LNCaP clone FGC (cell line): ENCODE measurements at places on chromosomes 1 and 21.

- DNase-seq, result no peak
Measured at GRCh38 chr1:219367496-219367895, 193.8 kb downstream of the LYPLAL1 start.

DNA sequence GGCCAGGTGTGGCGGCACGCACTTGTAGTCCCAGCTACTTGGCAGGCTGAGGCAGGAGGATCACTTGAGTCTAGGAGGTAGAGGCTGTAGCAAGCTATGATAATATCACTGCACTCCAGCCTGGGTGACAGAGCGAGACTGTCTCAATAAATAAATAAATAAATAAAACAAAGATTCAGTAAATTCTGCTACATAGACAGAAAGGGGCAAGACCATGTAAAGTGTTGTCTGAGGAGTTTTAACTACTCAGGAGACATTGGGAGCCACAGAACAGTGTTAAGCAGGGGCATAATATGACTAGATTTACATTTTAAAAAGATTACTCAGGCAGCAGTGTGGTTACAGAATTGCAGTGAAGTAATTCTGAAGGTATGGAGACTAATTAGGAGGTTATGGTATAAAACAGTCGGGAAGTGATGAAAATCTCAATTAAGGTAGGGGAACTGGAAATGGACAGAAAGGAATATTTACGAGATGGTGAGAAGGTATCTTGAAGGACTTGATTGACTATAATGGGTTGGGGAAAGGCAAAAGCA, 94.7 kb downstream of the ATP1B1 start:
- DNase-seq, result no peak

- no peak for DNase-seq
Measured at GRCh38 chr1:228983231-228983660, 248.0 kb downstream of the RHOU start.

DNA sequence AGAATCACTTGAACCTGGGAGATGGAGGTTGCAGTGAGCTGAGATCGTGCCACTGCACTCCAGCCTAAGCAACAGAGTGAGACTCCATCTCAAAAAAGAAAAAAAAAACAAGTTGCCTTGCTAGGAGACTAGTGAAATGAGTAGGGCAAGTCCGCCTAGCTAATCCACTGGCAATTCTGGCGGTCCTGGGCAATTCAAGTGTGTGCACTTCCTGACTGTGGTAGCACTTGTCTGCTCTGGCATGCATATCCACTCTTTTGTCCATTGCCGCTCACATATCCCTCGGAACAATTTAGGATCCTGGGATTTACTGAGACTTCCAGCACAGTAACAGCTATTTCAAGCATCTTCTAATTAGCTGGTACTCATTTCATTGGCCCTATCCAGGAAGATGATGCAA, 426.3 kb upstream of the ADGRL2 start:
- no peak for DNase-seq

- DNase-seq, result no peak
Measured at GRCh38 chr1:152457071-152457470, 43.0 kb upstream of the CRNN start.

DNA sequence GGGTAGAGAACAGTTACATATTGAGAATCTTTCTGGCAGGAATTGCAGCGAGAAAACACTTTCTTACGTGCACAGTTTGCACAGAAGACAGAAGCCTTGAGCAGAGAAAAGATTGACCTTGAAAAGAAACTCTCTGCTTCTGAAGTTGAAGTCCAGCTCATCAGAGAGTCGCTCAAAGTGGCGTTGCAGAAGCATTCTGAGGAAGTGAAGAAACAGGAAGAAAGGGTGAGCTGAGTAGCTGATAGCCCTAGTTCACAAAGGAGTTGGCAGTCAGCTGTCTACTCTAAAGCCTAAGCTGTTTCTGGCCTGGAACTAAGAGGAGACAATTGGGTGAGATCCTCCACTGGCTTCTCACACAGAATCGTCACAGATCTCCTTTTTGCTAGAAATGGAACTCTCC, 20.3 kb upstream of the SH3BGRL3 start:
- DNase-seq, result no peak

- DNase-seq, result no peak
Measured at GRCh38 chr21:32525282-32525681, 60.0 kb downstream of the TCP10L start.

- no peak for DNase-seq
Measured at GRCh38 chr1:166933633-166934032, 41.7 kb downstream of the ILDR2 start.

DNA sequence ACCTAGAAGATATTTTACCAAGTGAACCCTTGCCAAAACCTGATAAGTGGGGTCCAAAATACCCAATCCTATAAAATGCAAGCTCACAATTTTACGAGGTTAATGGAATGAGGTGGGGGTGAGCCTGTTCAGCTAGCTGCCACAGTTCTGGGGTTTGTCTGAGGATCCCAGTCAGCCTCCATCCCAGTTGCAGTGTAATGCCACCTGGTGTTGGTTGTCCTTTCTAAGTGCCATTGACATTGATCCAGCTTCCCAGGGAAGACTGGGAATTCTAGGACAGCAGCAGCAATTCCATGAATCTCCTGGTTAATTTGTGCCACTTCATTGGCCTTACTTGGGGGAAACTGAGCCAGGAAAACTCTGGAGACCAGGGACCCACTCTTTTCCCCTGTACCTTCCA, 298.3 kb downstream of the RWDD3 start:
- DNase-seq, result no peak

DNA sequence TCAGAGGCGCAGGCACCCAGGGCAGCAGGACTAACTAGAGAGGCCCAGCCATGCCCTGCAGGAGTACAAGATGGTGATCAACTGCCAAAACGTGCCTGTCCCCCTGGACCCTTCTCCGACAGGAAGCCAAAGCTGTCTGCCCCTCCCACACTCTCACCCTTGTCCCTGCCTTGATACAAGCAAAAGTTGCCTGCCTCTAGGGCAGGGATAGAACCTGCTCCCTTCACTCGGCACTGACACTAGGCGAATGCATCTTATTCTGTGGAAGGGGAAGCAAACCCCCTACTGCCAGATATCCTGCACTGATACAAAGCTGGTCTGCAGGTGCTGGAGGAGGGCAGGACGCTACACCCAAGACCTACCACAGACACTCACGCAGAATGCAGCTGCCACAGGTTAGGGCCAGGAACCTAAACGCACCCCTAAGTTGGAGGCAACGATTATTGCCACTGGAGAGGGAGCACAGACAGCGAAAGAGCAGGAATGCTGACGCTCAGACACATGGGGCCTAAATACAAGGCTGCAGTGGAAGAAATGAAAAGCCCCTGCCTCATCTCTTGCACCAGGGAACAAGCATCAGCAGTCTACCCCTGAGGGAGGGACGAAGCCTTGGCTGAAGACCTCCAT, 3.7 kb downstream of the TARBP1 start:
- DNase-seq, result no peak

- no peak for DNase-seq
Measured at GRCh38 chr21:43703035-43703880, 15.7 kb upstream of the PDXK start.

DNA sequence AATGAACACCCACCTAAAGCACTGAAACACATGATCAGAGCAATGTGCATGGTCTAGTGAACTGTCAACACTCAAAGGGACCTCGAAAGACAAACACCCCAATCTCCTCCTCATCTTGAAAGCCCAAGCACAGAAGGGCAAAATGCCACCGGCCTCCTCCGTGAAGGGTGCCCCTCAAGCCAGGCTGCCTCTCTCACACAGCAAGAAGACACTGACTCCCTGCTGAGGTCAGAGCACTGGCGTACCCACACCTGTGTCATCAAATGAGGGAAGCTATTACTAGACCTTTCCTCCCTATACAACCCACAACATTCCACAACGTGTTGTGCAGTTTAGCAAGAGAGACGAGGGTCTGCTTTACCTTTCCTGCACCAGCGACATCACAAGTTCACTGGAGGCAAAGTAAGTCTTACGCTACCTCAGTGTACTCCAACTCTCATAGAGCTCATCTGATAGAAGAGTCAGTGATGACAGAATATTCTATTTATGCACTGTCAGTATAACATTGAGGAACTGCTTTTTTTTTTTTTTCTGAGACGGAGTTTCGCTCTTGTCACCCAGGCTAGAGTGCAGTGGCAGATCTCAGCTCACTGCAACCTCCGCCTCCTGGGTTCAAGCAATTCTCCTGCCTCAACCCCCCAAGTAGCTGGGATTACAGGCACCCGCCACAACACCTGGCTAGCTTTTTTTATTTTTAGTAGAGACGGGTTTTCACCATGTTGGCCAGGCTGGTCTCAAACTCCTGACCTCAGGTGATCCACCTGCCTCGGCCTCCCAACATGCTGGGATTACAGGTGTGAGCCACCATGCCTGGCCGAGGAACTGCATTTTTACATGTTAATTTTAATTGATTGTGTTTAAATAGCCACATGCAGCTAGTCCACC, 3.3 kb downstream of the SH3BP5L start:
- no peak for DNase-seq

DNA sequence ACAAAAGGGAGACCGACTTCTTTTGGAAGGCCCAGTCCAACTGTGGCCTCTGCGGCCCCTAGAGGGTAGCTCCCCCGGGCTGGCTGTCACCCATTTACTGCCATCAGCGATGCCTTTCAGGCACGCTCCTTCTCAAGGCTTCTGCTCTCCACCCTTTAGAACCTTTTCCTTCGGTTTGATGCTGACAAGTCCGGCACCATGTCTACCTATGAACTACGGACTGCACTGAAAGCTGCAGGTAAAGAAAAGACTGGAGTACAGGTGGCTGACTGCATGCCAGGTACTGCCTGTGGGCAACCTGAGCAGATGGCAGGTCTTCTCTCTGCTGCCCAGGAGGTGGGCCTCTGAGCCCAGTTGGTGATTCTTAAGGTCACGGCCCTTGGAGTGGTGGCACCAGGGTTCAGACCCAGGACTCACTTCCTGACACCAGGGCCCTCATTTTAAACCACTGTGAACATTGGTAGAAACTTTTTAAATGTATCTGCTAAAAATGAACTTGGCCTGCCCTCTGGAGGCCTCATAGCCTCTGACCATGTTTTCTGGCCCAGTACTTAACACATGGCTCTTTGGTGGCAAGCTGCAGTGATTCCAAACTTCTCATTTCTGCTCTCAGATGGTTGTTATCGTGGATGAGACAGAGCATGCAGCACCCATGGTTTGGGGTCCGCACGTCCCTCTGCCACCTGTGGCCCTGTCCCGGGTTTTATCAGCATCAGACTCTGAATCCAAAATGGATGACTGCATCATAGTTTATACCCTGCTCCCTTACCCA, 45.7 kb downstream of the CAPN9 start:
- no peak for DNase-seq

- no peak for DNase-seq
Measured at GRCh38 chr1:85359874-85360721, 83.7 kb upstream of the BCL10 start.

GRCh38 chr1:71676979-71677925, 596.4 kb upstream of the ZRANB2 start:
- no peak for DNase-seq

DNA sequence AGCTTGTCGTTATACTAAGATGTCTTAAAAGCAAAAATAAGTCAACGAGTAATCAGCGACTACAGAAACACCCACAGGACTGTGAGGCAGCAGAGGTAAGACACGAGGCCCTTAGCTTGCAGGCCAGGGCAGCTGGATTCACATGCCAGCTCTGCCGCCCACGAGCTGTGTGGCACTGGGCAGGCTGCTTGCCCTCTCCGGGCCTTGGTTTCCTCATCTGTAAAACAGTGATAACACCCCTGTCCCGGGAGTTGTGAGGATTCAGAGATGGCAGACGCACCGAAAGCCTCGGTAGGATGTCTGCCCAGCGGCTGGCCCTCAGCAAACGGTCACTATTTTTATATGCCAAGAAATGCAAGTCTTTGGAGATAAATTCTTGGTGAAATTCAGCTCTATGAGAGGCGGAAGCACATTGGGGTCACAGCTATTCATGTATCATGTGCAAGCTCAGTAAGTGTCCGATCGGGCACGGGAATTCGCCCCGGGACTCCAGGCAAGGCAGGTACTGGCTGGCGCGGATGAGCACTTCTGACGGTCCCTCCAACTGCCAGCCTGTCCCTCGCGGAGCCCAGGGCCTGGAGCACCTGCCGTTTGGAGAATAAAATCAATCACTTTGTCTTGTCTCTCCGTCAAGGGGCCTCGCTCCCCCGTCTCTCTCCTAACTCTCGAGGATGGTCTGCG, 1.1 kb downstream of the C2CD2 start:
- no peak for DNase-seq

- DNase-seq, result no peak
Measured at GRCh38 chr1:88985692-88986091, 6.7 kb downstream of the KYAT3 start.

DNA sequence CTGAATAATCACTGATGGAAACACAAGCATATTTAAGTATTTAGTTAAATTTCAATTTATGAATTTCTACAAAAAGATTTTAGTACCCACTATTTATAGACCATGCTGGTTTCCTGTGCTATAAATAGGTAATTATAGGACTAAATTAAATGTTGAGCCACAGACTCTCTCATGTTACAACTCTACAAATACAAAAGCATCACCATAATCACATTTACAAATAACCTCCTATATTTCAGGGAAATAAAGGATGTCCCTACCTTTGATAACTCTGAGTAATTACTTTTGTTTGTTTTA, 32.6 kb upstream of the CCDC190 start:
- DNase-seq, result no peak

- no peak for DNase-seq
Measured at GRCh38 chr1:31931593-31932225, 6.5 kb downstream of the PTP4A2 start.

- no peak for DNase-seq
Measured at GRCh38 chr1:43282220-43283195, 2.9 kb downstream of the C1orf210 start.

GRCh38 chr1:181769846-181770245, 286.5 kb downstream of the CACNA1E start:
- DNase-seq, result no peak

DNA sequence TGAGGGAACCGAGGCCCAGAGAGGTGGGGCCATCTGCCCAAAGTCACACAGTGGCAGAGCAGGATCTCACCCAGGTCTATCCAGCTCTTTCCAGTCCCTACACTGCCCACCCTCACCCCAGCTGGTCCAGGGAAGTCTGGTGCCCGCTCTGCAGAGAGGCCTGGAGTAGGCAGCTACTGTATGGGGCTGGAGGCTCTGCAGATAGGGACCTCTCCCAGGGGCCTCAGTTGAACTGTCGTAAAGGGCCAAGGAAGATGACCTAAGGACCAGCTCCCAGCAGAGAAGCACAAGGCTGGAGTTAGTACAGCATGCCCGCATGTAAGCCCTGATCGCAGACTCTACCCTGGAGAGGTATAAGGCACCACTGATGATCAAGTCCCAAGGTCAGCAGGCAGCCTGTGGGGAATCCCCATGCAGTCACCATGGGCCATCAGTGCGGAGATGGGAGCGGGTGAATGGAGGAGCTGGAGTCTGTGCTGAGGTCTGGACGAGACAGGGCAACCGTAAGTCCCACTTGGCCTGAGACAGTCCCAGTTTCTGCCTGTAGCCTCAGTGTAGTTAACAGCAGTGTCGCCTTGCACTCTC, 320.2 kb downstream of the MATN1 start:
- no peak for DNase-seq
